Thyroid gland (tissue), 4 donors: ENCODE measurements at places on chromosomes 5 and 9. TPM values are rescaled to one million over a fixed set of nuclear protein-coding genes. Genes with fewer than 3 reads are reported as not detected.

GRCh38 chr9:75491533-75491932 is 398.9 kb upstream of the PCSK5 start:
- no peak for DNase-seq

- peak; percentile 42 for DNase-seq
Observed at GRCh38 chr9:79623799-79624721, 52.3 kb downstream of the TLE4 start.

DNA sequence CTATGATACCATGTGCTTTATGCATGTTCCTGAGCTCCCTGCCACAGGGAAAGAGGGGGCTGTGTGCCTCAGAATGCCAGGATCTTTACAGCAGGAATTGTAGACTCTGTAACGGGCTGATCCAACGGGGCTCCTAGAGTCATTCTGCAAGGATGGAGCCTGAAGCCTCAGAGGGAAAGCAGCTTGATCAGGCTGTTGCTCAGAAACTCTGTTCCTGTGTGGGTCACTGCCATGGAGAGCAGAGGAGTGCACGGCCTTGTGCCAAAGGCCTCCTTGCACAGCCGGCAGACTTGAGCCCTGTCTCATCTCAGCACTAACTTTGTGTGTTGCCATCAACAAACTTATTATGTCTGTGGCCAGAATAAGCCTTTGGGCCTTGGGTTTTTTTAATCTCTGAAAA is 51.8 kb downstream of the AMBP start:
- no peak for DNase-seq

- DNase-seq, result no peak
Observed at GRCh38 chr9:121748074-121748473, 96.6 kb downstream of the DAB2IP start.

- no peak for DNase-seq
Observed at GRCh38 chr5:134177369-134178095, 782 bp upstream of the SKP1 start.

The FCN2 gene
- total RNA-seq, result not detected

The SLC25A48 gene
- total RNA-seq, result not detected

The NELFB gene
- total RNA-seq, result 32.2 TPM

The SEC24A gene
- 40.3 TPM for total RNA-seq

The MARCOL gene
- total RNA-seq, result not detected

The SPATA31E1 gene
- under 0.01 TPM for total RNA-seq

The KIAA0825 gene
- 32.6 TPM for total RNA-seq

The PCDHGA12 gene
- total RNA-seq, result 9.5 TPM
